A549 treated with Mapracorat at 1 μM for 4 hours (cell line): ENCODE measurements at places on chromosomes 5 and 9. TPM values are rescaled to one million over a fixed set of nuclear protein-coding genes. Genes with fewer than 3 reads are reported as not detected.

HDAC3 gene
- total RNA-seq = 44.0 to 51.0 TPM (median 48.7 TPM) in 5 replicates

NAIF1 gene
- 4.9 to 8.3 TPM (median 6.4 TPM) in 5 replicates for total RNA-seq

TOR4A gene
- 17.1 to 29.0 TPM (median 26.7 TPM) in 5 replicates for total RNA-seq

ENTREP1 gene
- total RNA-seq = 0.50 to 0.88 TPM (median 0.60 TPM) in 5 replicates
